Spleen (tissue), 13 donors: ENCODE measurements at places on chromosomes 6 and 20. TPM values are rescaled to one million over a fixed set of nuclear protein-coding genes. Genes with fewer than 3 reads are reported as not detected.

GRCh38 chr6:37324131-37325033 is 29.4 kb upstream of the RNF8 start:
- no peak overlapping the region for H3K27ac ChIP-seq
- no peak overlapping the region for H3K4me3 ChIP-seq
- no peak for DNase-seq
- H3K27me3 ChIP-seq, result no peaks in the 10 kb centered on the region

DNA sequence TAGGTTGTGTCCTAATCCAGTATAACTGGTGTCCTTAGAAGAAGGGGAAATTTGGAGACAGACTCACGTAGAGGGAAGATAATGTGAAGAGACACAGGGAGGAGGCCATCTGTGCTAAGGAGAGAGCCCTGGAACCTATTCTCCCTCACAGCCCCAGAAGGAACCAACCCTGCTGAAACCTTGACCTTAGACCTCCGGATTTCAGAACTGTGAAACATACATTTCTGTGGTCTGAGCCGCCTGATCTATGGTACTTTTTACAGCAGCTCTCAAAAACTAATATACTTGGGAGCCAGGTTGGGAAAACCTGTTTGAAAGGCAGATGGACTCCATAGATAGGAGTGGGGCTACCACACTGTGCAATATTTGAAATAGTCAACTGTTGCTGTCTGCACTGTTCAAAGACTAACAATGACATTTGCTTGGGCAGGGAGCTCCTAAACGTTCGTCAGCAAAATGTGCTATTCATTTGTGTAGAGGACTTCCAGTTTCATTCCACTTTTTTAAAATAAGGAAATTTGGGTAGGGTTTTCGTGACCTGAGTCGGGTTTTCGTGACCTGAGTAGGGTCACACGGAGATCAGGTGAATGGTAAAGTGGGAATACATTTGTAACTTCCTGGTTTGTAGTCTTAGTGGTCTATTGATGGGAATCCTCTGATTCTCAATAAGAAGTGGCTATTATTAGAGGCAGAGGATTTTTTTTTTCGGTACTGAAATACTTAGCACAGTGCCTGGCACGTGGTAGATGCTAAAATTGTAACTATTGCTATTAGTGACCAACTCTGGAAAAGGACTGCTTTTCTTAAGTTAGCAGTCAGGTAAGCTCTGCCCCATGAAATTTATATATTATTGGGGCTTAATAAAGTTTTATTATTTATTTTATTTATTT is 11.4 kb downstream of the TAGAP start:
- H3K4me1 ChIP-seq, result peaks cover 44% of the 10 kb centered on the region
- H3K27ac ChIP-seq, result peak overlapping the region; percentile 21
- no peak for DNase-seq
- H3K4me3 ChIP-seq, result no peak overlapping the region
- no peaks in the 10 kb centered on the region for H3K27me3 ChIP-seq

GRCh38 chr6:159914565-159914923 is 23.8 kb downstream of the MAS1 start:
- H3K27ac ChIP-seq, result no peak overlapping the region
- H3K4me1 ChIP-seq, result no peaks in the 10 kb centered on the region
- H3K36me3 ChIP-seq, result no peaks in the 10 kb centered on the region
- DNase-seq, result no peak
- H3K27me3 ChIP-seq, result peaks cover 25% of the 10 kb centered on the region
- H3K4me3 ChIP-seq, result no peak overlapping the region

DNA sequence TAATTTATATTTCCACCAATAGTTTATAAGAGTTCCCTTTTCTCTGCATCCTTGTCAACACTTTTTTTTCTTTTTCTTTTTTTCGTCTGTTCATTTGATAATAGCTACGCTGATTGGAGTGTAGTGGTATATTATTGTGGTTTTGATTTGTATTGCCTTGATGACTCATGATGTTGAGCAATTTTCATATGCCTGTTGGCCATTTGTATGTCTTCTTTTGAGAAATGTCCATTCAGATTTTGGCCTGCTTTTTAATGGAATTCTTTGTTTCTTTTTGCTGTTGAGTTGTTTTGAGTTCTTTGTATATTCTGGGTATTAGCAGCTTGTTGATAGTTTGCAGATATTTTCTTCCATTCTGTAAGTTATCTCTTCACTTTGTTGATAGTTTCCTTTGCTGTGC is 773.4 kb downstream of the KIF16B start:
- H3K4me1 ChIP-seq, result no peaks in the 10 kb centered on the region
- H3K27ac ChIP-seq, result no peak overlapping the region
- DNase-seq, result no peak
- H3K27me3 ChIP-seq, result no peaks in the 10 kb centered on the region
- H3K4me3 ChIP-seq, result no peak overlapping the region
- no peaks in the 10 kb centered on the region for H3K36me3 ChIP-seq

GRCh38 chr6:111973118-111973761 is 80.7 kb upstream of the CCN6 start:
- peaks cover 27% of the 10 kb centered on the region for H3K4me1 ChIP-seq
- H3K27ac ChIP-seq, result no peak overlapping the region
- DNase-seq, result no peak
- no peak overlapping the region for H3K4me3 ChIP-seq

- no peak overlapping the region for H3K4me3 ChIP-seq
- no peaks in the 10 kb centered on the region for H3K36me3 ChIP-seq
- H3K27me3 ChIP-seq, result no peaks in the 10 kb centered on the region
- H3K27ac ChIP-seq, result no peak overlapping the region
These were observed 36.1 kb downstream of the GMDS start for GRCh38 chr6:2209226-2209809.

- H3K27me3 ChIP-seq, result no peaks in the 10 kb centered on the region
- peaks cover 52% of the 10 kb centered on the region for H3K4me1 ChIP-seq
- H3K27ac ChIP-seq, result peak overlapping the region; percentile 51
- H3K4me3 ChIP-seq, result no peak overlapping the region
These were observed 35.7 kb upstream of the ID1 start for GRCh38 chr20:31569163-31570020.

DNA sequence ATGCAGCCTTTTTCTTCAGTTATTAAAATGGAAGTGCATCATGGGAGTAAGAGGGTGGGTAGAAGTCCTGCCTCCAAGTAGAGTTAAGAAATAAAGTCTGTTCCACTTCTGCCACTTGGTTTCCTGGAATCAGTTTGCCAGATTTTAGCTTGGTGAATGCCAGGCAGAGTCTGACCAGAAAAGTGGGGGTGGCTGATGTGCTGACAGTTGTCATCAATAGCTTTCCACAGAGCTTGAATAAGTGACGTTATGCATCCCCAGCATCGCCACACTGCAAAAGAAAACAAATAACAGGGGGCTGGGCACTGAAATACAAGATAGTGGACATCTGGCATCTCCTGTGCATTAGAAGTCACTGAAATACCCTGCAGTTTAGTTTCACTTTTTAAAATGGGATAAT is 30.8 kb upstream of the CEP162 start:
- no peaks in the 10 kb centered on the region for H3K4me1 ChIP-seq
- no peak overlapping the region for H3K4me3 ChIP-seq
- no peak overlapping the region for H3K27ac ChIP-seq

DNA sequence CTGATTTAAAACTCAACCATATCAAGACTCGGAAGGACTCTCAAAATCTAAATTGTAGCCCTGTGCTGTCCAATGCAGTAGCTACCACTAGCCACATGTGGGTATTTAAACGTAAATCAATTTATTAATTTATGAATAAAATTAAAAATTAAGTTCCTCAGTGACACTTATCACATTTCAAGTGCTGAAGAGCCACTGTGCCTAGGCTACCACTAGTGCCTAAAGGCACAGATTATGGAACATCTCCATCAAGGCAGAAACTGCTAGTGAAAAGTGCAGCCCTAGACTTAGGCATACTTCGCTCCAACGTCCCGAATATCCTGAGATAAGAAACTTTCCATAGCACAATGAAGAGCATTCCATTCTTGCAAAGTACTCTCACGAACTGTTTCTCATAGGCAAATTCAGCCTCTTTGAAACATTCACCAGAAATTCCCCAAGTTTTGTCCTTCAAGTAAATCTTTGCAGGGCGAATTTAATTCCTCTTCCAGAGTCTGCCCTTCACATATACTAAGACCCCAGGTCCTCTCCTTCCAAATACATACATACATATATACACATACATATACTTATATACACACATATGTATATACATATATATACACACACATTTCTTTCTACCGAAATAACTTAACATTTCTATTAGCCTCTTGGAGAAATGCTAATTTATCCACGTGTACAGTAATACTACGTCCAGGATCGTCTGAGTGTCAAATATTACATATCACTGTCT is 1.3 kb downstream of the SUPT3H start:
- H3K27me3 ChIP-seq, result no peaks in the 10 kb centered on the region
- DNase-seq, result no peak
- peaks cover 38% of the 10 kb centered on the region for H3K4me1 ChIP-seq
- peak overlapping the region; percentile 97 for H3K27ac ChIP-seq

DNA sequence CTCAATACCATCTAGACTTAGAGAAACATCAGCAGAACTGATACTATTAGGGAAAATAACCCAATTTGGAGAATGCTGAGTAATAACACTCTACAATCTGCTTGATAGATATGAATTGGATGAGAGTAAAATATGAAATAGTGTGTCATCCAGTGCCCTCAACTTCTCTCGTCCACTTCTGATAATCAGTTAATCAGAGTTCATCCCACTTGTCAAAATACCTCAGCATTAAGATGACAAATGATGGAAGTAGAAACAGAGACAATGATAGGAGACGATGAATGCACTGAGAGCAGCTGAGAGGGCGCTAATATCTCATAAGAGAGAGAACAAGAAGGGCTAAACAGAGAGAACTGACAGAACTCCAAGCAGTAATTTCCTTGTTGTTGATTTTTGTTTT is 699.6 kb downstream of the EPHA7 start:
- no peaks in the 10 kb centered on the region for H3K4me1 ChIP-seq
- no peak overlapping the region for H3K4me3 ChIP-seq
- no peaks in the 10 kb centered on the region for H3K36me3 ChIP-seq
- H3K27me3 ChIP-seq, result no peaks in the 10 kb centered on the region
- no peak for DNase-seq

DNA sequence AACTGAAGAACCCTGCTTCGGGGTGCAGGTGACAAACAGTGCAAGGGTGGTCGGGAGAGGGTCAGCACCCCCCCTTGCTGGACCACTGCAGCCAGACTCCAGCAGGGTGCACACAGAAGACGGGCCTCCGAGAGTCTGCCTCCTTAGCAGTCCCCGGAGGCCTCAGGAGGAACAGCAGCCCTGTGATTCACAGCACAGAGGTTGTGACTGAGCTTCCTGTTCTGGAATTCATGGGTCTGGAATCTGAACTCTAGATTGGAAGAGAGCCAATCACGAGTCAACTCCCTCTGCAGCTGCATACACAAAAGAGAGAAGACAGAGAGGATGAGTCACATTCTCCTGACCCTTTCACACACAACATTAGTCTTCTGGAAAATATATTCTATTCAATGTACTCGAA is 249.0 kb upstream of the OPRM1 start:
- no peak overlapping the region for H3K27ac ChIP-seq
- H3K4me3 ChIP-seq, result no peak overlapping the region
- no peaks in the 10 kb centered on the region for H3K27me3 ChIP-seq
- no peaks in the 10 kb centered on the region for H3K4me1 ChIP-seq
- DNase-seq, result no peak
- no peaks in the 10 kb centered on the region for H3K36me3 ChIP-seq

DNA sequence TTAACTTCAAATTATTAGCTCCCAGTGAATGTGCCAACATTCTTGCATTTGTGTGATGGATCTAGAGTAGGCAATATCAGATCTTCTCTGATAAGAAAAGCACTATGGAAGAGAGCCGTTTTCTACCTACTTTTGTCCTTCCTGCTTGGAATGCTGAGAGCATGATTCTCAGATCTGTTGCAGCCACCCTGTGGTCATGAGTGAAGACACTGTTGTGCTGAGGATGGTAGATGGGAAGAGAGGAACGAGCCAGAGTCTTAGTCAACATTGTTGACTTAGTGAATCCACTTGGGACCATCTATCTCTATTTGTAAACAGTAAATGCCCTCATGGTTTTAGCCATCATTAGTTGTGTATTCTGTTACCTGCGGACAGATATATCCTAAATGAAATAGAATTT is 202.6 kb downstream of the CD109 start:
- no peaks in the 10 kb centered on the region for H3K36me3 ChIP-seq
- H3K27ac ChIP-seq, result no peak overlapping the region
- no peaks in the 10 kb centered on the region for H3K27me3 ChIP-seq
- no peak overlapping the region for H3K4me3 ChIP-seq

GRCh38 chr20:49541733-49542513 is 26.0 kb downstream of the PTGIS start:
- no peaks in the 10 kb centered on the region for H3K36me3 ChIP-seq
- H3K27me3 ChIP-seq, result no peaks in the 10 kb centered on the region
- H3K4me3 ChIP-seq, result no peak overlapping the region
- H3K4me1 ChIP-seq, result no peaks in the 10 kb centered on the region
- H3K27ac ChIP-seq, result no peak overlapping the region

The MUC22 gene
- total RNA-seq, result not detected

The TNNC2 gene
- total RNA-seq, result 0.54 TPM

The PSORS1C1 gene
- 0.76 TPM for total RNA-seq

The C6orf118 gene
- not detected for total RNA-seq

The ZC2HC1B gene
- 0.85 TPM for total RNA-seq
